ENCODE measurements at places on chromosomes 6 and 20.

GRCh38 chr20:21701171-21701876 is 4.1 kb upstream of the PAX1 start:
- no peak for DNase-seq

DNA sequence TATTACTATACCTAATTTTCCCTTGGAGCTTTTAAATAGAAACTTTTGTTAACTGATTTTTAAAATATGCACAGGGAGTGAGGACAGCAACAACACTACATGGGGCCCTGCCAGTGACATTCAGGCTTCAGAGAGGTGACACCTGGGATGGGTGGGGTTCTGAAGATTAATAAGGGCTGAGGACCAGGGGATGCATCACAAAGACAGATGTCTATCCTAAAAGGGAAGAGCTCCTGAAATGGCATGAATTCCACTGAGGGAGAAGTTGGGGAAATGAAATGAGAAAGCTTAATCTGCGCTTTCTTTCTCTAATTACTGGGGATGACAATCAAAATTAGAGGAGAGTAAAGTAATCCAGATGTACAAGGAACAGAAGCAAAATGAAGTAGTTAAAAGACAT is 162.8 kb downstream of the BTBD9 start:
- no peak for DNase-seq

DNA sequence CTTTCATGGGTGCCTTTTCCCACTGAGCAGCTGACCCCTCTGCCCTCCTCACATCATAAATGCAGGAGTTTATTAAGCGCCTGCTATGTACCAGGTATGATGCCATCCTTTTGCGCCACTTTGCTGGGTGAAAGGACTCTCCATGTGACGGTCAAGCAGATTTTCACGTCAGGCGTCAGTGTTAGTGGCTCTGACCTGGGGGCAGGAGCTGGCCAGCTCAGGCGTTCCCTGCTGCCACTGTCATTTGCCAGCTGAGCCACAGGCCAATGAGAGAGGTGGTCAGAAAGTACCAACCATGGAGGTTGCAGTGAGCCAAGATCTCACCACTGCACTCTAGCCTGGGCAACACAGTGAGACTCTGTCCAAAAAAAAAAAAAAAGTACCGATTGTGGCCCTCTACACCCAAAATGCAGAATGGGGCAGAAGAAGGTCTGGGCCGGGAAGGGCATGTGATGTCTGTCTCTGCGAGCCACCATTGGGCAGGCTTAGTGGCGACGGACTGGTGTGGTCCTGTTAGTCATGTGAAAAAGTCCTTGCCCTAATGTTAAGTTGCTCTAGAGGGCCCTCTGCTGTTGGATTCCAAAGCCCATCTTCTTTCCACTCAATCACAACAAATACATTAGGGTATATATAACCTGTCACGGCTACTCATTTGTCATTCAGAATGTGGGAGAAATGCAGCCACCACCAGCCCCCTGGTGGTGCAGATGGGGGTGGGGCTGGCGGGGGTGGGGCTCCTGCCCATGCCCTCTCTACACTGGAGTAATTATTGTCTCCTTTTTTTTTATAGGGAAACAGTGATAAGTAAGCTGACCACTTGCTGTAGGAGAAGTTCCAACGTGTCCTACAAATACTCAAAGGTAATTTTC is 18.4 kb upstream of the SLC22A1 start:
- DNase-seq, result peak; percentile 51

DNA sequence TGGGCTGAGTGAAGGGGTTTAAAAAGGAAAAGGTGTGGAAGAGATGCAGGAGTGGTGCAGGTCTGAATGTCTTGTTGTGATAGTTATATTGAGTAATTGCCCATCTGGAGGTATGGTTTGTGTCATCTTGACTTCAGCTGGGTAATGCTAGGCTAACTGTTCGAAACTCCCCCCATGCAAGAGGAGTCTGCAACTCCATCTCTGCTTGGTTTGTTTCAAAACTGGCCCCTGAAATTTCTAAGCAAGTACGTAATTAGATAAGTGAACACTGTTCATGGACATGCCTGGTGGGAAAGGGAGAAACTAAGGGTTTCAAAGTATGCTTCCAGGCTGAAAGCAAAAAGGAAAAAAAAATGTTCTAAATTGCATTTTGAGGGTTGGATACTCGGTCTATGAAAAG is 17.1 kb downstream of the TTK start:
- no peak for DNase-seq

DNA sequence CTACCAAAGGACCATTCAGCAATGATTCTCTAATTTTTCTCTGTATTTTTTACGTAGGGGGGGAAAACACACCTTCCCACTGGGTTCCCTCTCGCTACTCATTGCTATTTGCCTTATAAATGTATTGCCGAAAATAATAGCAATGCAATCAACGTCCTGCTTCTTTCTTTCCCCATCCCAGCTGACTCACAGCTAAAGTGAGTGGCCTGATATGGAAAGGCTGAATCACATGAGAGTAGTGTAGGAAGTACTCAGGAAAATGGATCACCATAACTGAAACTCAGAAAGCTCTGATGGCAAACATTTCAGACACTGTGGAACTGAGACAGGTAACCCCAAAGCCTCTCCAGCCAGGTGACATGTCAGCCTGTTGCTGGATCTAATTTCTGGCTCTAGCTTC is 49.3 kb upstream of the SRPK1 start:
- no peak for DNase-seq

DNA sequence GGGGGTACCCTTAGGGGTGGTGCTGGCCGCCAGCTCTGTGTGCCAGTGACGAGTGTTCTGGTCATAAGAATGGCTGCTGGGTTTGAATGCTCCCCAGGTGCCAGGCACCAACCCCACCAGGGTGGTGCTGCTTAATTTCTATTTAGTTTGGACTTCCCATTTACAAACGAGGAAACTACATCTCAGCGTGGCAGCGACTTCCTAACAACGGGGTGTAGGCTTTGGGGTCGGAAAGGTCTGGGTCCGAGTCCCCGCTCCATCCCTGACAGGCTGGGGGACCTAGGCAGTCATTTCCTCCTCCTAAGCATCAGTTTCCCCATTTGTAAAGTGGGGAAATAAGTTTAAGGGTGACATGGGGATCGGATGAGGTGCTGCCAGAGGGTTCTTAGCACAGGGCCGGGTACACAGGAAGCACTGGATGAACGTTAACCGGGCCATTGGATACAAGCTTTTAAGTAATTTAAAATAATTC is 30.3 kb downstream of the CEBPB start:
- DNase-seq, result no peak

- no peak for DNase-seq
These were observed 24.6 kb downstream of the PRSS35 start for GRCh38 chr6:83536647-83537589.

DNA sequence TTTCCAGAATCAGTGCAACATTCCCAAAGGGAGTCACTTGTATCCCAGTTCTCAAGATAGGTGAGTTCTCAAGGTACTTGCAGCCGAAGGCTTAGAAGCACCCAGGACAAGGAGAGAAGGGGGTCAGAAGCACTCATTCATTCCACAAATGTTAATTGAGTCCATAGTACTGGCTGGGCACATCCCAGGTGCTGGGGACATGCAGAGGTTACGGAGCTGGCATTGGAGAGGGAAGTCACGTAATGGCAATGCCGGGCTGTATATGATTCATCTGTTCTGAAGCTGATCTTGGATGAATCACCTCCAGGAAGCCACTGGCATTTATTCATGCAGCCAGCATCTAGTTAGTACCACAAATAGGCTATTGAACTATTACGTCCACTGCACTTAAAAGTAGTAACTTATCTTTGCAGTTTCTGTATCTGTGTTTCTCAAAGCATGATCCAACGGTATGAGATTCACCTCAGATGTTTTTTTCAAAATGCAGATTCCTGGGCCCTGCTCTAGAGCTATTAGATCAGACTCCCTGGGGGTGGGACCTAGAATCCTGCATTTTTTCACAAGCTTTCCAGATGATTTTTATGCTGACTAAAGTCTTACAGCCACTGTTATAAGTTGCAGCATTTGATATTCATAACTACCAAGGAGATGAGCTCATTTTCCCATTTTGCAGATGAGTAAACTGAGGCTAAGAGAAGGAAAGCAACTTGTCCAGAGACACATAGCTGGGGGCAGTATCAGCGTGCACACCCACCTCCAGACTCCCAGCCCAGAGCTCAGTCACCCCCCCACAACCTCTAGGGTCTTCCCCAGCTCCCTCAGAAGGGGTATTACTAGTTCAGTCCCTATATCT is 44.1 kb upstream of the ID1 start:
- DNase-seq, result peak; percentile 23

DNA sequence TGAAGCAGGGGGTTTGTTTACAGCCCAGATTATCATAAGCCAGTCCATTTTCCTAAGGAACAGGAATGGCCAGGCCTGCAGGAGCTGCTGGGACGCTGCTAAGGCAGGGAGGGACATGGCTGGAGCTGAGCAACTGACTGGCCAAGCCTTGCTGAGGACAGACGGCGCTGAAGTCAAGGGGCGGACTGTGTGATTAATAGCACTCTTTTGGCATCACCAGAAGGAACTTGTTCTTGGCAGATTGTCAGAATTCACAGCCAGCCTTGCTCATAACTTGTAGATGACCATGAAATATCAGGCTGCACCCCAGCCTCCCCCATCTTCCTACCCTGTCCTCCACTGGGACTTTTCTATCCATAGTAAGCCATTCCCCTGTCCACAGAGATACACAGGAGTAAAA is 218.8 kb upstream of the RNF24 start:
- DNase-seq, result no peak

DNA sequence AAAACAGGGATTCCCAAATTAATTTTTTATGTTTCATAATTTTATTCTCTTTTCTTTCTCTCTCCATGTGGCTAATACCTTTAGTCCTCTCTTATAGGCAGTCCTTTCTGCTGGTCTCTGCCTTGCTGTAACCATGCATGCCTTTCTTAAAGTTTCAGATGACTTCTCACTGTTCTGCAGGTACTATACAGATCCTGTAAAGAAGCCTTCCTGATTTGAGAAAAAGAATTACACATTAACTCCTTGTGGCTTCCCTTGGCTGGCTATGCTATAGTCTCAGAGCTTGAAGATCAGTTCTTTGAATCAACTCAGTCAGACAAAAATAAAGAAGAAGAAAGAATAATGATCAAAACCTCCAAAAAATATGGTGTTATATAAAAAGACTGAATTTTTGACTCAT is 7.3 kb upstream of the GPR63 start:
- DNase-seq, result no peak

- no peak for DNase-seq
These were observed 6.0 kb downstream of the RFX6 start for GRCh38 chr6:116883005-116883404.

- DNase-seq, result no peak
These were observed 260.4 kb downstream of the CBLN4 start for GRCh38 chr20:55744896-55745295.

DNA sequence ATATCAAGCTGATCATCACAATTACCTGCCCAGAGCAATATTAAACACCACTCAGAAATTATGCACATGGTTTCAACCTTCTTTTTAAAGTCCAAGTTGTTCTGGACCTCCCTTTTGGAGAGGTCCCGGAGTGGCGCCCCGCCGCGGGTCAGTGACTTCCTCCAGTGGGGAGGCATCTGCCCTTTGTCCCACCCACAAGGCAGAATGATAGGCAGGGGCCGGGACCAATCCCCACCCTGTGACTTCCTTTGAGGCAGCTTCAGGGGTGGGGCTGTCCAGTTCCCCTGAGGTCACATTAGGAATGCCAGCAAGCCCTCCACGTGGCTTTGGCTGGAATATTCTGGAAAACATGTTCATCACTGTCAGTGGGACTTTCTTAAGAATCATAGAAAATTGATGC is 207.0 kb downstream of the ANKRD60 start:
- peak; percentile 13 for DNase-seq

DNA sequence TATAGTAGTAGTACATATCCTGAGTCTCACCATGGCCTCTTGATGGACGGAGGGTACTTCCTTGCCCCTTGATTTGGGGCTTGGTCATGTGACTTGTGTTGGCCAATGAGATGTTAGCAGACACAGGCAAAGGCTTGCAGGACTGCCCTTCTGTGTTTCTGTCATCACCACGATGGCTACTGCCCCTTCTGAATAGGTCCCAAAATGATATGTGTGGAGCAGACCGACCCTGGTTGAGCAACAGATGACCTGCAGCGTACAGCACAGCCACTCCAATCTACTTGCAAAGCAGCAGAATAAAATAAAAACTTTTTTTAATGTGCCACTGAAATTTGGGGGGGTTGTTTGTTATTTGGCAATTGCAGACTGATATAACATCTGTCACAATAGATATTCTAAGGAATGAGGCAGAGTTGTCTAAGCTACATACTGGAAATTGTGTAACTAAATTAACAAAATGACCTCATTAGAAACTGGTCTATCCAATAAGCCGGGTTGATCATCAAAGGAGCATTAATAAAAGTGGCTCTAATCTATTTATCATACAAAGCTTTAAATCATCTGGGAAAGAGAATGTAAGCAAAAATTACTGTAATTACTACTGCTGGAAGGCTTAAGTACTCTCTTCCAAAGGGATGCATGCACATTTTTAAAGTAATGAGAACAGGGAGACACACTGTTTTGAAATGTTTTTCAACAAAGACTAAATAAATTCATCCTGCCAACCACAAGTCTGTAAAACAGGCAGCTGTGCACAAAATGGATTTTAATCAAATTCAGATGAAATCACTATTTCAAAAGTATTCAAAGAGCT is 209.5 kb downstream of the KIF16B start:
- DNase-seq, result no peak

- no peak for DNase-seq
These were observed 3.7 kb upstream of the BEND3 start for GRCh38 chr6:107118976-107119375.
